ENCODE measurements at places on chromosomes 7 and 10. TPM values are rescaled to one million over a fixed set of nuclear protein-coding genes. Genes with fewer than 3 reads are reported as not detected.
A peak's percentile ranks its signal among the peaks of the same experiment; 100 is the strongest.

DNA sequence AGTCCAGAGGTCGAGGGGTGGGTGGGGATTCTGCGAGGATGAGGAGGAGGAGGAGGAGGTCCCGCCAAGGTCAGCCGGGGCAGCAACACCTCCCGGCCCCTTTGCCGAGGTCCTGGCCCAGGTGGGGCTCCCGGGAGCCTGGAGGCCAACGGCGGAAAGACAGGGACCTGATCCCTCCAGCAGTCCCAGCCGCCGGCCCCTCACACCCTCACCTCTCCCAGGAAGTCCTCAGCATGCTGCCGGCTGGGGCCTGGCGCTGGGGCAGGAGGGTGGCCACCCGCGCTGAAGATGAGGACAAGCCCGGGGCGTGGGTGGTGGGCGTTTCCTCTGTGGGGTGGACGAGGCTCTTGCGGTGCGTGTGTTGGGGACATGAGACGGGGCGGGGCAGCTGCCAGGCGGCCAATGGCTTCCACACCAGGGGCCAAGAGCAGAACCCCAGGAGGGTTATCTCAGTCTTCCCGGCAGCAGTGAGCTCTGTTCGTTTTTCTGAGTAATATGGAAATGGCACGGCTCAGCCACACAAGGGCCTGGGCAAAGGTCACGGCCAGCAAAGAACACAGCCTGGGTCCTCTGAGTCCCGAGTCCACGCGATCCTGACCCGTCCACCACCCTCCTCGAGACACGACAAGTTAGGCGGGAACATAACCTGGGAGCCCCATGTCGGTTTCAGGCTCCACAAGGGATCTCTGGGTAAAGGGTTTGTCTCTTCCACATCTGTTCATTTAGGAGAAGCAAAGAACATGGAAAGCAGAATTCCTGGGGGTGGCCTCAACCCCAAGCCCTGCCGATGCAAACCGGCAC is 82.9 kb upstream of the PDGFA start:
- DNase-seq, result no peak

DNA sequence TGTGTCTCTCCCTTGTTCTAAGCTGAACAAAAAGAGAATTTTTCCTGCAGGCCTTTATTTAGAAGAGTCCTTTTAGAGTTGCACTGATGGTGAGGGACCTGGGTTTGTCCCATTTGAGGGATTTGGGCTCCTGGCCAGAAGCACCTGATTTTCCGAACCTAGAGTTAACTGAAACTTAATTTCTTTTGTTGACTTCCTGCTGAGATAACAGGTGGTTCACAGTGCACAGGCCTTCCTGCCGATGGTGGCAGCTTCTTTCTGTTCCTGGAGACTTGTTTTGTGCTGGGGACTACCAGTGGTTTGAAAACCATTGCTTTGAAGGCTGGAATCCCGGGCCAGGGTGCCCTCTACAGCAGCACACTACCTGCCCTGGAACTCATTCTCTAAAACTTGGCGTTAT is 99.2 kb downstream of the SUGCT start:
- peak; percentile 69 for DNase-seq

GRCh38 chr10:5975641-5976473 is 1.5 kb downstream of the IL15RA start:
- DNase-seq, result peak; percentile 69

DNA sequence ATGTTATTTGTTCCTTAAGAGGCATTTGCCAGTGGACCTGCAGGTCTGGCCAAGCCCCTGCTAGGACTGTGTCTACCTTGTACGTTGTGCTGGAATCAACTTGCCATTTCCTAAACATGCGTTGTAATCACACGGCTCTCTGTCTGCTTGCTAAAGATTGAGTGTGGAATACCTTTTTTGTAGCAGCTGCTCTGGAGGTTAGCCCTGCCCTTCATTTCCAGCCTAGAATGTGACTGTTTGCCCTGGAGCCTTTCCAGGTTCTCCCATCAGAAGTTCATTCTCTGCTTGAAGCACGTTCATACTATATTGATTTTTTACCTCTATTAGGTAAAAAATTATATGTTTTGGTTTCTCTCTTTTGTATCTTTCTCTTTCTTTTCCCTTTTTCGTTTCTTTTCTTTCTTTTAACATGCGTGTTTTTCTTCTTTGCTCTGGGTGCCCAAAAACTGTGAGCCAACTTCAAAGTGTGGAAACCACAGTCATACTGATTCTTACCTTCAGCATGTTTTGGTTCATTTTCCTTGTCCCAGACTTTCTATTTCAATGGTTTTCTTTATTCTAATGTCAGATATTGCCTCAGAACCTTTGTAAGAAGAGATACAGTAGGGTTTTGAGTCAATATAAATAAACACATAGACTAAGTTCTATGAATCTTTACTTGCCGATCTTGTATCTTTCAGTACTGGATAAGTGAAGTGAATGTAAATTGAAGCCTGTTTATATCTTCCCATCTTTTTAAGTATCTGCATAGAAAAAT is 111.9 kb upstream of the RPA3 start:
- DNase-seq, result no peak

GRCh38 chr7:44224080-44224973 is 23.5 kb downstream of the YKT6 start:
- DNase-seq, result no peak

- DNase-seq, result no peak
These were observed 27.3 kb upstream of the SAMD8 start for GRCh38 chr10:75083972-75084833.

DNA sequence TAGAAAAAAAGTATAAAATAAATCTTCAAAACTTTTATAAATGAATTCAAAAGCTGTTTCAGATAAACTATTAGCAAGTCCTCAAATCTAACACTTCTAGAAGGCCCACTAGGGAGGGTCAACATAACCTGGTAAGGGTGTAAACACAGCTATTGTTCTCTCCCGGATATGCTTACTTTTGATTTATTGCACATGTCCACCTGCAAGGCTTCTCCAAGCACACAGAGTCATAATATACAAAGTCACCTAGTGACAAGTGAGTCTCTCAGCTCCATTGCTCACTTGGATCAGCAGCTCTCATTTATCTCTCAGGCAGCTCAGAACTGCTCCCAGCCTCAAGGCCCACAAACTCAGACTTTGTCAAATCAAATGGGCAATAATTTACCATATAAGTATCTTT is 44.0 kb upstream of the COL1A2 start:
- DNase-seq, result no peak

DNA sequence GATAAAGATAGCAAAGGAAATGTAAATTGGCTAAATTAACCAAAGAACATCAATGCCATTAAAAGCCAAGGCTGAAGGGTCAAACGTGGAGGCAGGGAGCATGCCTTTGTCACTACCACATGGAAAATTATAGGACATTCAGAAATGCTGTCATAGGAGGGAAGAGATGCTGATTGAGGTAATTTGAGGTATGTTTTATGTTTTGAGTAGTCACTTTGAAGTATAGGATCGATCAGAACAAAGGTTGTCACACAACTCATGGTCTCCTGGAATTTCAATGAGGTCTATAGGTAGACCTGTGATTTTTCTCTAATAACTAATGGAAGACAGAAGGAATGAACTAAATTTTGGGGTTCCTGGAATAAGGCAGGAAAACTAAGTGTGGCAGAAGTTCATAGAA is 149.8 kb downstream of the SEMA3A start:
- DNase-seq, result no peak

DNA sequence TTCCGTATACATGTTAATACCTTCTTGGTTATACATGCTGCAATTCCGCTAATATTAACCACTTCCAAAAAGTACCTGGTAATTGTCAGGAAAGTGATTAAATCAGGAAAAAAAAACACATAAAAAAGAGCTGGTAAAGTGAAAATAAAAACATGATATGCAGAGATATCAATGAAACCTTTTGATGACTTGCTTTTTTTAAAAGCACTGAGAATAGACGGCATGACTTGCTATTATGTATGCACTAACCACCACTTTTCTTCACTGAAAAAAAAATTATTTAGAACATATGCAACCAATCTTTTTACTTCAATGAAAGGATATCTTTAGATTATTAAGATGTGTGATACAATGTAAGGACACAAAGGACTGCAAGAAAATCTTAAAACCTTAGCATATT is 163.0 kb downstream of the KMT2E start:
- no peak for DNase-seq

DNA sequence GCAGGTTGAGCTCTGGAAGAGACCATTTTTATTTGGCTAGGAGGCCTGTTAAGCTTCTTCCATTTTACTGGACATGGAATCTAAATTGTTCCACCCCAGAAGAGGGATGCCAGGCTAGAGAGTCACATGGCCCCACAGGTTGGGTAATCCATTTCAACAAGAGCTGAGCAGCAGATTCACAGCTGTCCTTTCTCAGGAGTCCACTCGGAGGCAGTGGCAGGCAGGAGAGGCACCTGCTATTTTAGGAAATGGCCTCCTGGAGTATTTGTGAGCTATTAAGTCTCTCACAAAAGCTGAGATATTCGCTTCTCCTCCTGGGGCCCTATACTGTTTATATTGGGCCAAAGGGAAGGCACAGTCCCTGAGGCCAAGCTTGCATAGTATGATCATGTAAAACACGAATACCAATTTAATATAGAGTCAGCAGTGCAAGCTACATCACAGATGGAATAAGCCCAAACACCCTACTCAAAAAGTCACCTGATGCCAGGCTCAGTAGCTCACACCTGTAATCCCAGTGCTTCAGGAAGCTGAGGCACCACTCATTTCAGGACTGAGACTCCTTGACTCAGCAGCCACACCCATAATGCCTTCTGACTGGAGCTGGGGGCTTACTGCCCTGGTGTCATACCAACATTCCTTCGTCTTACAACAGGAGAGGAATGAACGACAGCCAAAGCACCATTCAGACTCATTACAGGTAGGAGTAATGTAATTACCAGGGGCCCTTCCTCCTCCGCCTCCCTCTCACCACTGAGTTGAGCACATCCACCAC is 124.1 kb downstream of the LMBR1 start:
- DNase-seq, result no peak

DNA sequence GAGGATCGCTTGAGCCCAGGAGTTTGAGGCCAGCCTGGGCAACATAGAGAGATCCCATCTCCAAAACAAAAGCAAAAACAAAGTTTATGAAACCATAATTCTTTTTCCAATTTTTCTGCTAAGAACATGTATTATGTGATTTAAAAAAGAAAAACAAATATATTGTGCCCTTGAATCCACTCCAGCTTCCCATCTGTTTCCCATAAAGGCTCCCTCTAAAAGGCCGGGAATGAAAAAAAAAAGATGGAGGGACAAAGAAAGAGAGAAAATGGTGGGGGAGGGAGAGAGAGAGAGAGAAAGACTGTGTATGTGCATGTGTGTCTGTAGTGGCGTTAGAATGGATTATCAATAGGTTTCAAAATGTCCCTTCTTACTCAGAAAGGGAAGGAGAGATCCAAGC is 20.5 kb upstream of the GSDME start:
- DNase-seq, result no peak

DNA sequence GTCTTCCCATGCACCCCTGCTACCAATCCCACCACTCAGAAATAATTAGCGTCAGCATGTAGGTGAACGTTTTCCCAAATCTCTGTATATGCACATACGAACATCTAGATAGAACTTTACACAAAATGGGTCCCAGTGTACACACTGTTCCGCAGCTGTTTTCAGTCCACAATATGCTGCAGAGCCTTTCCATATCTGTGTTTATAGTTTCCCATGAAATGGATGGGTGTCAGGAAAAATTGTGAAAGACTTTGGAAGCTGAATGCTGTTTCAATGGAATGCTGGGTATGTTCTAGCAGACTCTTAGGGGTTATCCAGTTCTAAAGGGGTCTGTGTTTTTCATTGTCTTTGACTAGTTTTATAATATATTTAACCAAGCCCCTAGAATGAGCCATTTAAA is 13.8 kb downstream of the GRK5 start:
- DNase-seq, result no peak

- DNase-seq, result no peak
These were observed 6.8 kb upstream of the MACC1 start for GRCh38 chr7:20224025-20224424.

DNA sequence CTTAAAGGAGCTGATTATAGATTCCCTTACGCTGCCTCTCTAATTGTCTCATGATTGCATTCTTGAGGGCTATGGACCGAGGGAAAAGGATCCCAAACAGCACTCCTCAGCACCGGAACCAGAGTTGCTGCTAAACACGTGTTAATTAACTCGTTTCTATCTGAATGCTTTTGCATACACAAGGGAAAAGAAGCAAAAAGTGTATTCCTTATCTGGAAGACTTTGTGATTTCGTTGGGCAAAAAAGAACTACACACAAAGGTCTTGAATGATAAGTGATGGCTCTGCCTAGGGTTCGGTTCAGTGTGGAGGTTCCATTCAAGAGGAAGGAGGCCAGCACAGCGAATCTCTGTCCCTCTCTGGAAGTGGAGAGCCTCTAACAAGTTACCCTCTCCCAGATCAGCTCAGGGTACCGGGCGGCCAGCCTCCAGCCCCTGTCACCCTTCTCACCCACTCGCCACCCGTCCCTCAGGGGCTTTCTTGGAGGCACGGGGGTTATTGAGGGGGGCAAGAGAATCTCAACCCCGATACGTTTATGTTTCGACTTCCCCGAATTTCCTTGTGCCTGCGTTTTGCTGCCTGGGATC is 515 bp upstream of the SLC4A2 start:
- DNase-seq, result peak; percentile 44

- peak; percentile 73 for DNase-seq
These were observed 699 bp downstream of the CLIP2 start for GRCh38 chr7:74289659-74290552.

DNA sequence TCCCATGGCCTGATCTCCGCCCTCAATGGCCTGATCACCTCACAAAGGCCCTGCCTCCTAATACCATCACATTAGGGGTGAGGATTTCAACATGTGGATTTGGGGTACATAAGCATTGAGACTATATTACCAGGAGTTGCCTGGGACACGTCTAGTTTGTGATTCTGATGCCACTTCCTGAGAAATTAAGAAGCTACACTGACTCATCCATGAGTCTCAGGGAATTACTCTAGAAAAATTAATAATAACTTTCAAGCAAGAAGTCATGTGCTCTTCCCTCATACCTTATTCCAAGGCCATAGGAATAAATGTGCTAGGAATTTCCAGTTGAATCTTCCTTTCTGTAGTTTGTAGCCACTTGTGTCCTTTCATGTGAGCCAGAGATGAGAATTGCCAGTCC is 519.3 kb upstream of the MKI67 start:
- DNase-seq, result no peak

GRCh38 chr7:135320268-135320667 is 86.6 kb downstream of the STRA8 start:
- DNase-seq, result peak; percentile 54

DNA sequence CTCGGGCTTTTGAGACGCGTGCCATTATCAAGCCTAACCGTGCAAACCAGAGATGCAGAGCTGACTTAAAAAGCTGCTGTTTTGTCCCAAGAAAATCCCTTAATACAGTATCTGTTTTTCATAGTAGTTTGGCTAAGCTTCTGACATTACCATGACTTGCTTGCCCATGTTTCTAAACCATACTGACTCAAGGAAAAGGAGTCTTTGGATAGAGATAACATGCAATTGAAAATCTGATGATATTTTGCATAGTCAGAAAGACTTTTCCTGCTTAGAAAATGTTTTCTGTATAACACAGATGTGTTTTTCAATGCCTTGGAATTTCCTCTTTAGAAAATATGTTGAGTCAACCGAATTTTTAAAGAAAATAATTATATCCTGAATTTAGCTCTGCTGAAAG is 21.5 kb upstream of the AKR1E2 start:
- no peak for DNase-seq

Gene OR9A2
- total RNA-seq, result not detected

Gene SRRM3
- total RNA-seq, result 0.67 TPM

Gene FFAR4
- 48.2 TPM for total RNA-seq

Gene COMTD1
- total RNA-seq, result 117 TPM

Gene LRRD1
- not detected for total RNA-seq

Gene HTRA1
- total RNA-seq, result 26.9 TPM

Gene MEPCE
- 27.2 TPM for total RNA-seq

Gene CFAP46
- total RNA-seq, result 0.13 TPM

All from colonic mucosa (tissue), 4 donors.